Glomerular endothelial cell (primary cell): ENCODE measurements at places on chromosomes 2 and 18. TPM values are rescaled to one million over a fixed set of nuclear protein-coding genes. Genes with fewer than 3 reads are reported as not detected.

- no peak for DNase-seq
Measured at GRCh38 chr2:136024616-136025015, 39.2 kb upstream of the DARS1 start.

- no peak for DNase-seq
Measured at GRCh38 chr2:23516520-23517256, 131.7 kb downstream of the KLHL29 start.

GRCh38 chr2:47815764-47816163, 32.8 kb downstream of the MSH6 start:
- DNase-seq, result no peak

DNA sequence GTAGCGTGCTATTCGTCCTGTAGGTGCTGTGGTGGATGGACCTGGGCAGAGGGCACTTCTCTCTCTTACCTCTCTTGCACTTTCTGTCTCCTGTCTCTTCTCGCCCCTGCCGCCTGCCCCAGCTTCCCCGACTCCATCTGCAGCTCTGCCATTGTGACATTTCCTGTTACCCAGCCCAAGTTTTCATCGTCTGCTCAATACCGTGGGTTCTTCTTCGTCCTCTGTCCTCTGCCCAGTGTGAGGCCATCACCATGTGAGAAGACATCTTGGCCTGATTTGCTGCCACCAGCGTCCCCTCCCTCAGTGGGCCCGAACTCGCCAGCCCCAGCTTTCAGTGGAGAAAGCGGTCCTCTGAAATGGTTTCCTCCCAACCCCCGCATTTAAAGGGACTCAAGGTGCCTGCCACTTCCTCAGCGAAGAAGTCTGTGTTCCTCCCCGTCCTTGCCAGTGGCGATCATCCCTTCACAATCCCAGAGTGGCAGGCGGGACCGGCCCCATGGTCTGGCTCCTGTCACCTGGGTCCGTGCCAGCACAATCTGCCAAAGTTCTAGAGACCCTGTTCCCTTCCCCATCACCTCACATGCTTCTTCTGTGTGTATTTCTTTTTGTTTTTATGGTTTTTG, 18.0 kb downstream of the TGOLN2 start:
- no peak for DNase-seq

DNA sequence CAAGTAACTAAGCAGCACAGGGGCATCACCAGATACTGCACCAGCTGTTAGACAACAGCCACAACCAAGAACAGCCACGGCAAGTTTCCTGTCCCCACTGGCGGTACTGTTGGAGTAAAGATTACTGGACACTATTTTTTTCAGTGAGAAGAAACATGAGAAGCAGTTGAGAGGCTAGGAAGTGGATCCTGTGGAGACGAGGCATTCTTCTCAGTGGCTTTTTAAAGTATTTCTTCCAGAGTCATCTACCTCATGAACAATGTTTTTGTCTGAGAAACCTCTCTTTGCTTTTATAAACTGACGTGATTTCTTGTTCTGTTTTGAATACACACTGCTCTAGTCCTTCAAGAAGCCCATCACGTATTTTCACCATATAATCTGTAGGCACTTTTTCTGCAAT, 18.8 kb downstream of the TM4SF20 start:
- DNase-seq, result no peak

DNA sequence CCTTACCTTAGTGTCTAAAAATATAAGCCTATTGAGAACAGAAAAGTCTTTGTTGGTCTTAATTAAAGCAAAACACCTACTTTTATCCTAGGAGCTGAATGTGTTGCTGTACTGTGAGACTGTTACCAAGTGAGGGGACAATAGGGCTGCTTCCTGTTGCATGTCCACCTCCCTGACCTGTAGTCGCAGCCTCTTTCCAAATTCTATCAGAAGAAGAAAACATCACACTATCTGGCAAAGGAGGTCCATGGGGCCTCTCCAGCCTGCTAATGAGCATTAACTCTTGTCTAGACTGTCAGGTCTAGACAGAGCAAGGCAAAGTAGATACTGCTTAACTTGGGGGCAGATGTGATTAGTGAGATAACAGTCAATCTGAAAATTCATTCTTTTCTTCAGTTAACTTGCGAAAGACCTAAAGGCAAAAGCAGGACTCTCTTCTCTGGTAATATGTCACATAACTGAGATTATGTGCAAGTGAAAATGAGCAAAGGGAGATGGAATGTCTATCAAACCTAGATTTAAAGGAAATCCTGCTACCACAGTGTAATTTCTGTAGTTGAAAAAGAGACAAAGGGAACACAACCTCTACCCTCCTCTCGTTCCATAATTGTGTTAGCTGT, 66.9 kb downstream of the CDH20 start:
- DNase-seq, result no peak

- DNase-seq, result no peak
Measured at GRCh38 chr2:149617476-149617875, 29.9 kb upstream of the MMADHC start.

- DNase-seq, result no peak
Measured at GRCh38 chr2:178828486-178828881, 21.3 kb upstream of the TTN start.

- DNase-seq, result no peak
Measured at GRCh38 chr18:48138210-48138609, 207.8 kb upstream of the SMAD2 start.

The CD207 gene
- total RNA-seq, result not detected in 2 replicates

The TIMM21 gene
- 25.0 and 32.4 TPM in 2 replicates for total RNA-seq

The PAX8 gene
- 21.9 and 30.2 TPM in 2 replicates for total RNA-seq
